ENCODE measurements at places on chromosomes 4 and X.

- DNase-seq: no peak
These were observed 89.0 kb downstream of the NAF1 start for GRCh38 chr4:163077680-163078079.

- no peak for DNase-seq
These were observed 74.6 kb downstream of the RAPGEF2 start for GRCh38 chr4:159177265-159178150.

- DNase-seq: no peak
These were observed 9.1 kb upstream of the STATH start for GRCh38 chr4:69986663-69987062.

GRCh38 chr4:53937918-53938317 lies 126.5 kb downstream of the CHIC2 start:
- DNase-seq: no peak

DNA sequence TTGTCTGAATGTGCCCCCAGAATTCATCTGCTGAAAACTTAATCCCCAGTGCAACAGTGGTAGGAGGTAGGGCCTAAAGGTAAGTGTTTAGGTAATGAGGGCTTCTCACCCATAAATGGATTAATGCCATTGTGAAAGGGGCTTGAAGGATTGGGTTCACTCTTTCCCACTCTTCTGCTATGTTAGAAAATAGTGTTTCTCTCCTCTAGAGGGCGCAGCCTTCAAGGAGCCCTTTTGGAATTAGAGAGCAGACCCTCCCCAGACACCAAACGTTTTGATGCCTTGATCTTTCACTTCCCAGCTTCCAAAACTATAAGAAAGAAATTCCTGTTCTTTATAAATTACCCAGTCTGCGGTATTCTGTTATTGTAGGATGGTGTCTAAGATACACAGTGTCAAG lies 706.4 kb downstream of the SMARCA1 start:
- DNase-seq: no peak

DNA sequence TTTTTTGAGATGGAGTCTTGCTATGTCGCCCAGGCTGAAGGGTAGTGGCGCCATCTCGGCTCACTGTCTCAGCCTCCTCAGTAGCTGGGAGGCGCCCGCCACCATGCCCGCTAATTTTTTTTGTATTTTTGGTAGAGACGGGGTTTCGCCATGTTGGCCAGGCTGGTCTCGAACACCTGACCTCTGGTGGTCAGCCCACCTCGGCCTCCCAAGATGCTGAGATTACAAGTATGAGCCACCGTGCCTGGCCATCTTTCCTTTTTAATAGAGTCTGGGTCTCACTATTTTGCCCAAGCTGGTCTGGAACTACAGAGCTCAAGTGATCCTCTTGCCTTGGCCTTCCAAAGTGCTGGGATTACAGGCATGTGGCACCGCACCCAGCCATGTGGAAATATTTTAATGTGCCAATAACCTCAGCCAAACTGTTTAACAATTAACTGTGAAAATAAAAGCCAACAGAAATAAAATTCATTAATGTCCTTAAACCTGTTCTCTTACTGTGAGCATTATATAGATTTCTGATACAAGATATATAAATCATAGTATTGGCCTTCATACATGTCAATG lies 16.3 kb downstream of the PDS5A start:
- DNase-seq: no peak

All from AG08395 (cell line).